Stimulated activated CD4-positive, alpha-beta T cell treated with anti-CD3 and anti-CD28 coated beads, Interleukin-1b, Interleukin-23, amount 100 ng/mL, for 48 hours (primary cell): ENCODE measurements at places on chromosomes 6 and 20.
A peak's percentile ranks its signal among the peaks of the same experiment; 100 is the strongest.

DNA sequence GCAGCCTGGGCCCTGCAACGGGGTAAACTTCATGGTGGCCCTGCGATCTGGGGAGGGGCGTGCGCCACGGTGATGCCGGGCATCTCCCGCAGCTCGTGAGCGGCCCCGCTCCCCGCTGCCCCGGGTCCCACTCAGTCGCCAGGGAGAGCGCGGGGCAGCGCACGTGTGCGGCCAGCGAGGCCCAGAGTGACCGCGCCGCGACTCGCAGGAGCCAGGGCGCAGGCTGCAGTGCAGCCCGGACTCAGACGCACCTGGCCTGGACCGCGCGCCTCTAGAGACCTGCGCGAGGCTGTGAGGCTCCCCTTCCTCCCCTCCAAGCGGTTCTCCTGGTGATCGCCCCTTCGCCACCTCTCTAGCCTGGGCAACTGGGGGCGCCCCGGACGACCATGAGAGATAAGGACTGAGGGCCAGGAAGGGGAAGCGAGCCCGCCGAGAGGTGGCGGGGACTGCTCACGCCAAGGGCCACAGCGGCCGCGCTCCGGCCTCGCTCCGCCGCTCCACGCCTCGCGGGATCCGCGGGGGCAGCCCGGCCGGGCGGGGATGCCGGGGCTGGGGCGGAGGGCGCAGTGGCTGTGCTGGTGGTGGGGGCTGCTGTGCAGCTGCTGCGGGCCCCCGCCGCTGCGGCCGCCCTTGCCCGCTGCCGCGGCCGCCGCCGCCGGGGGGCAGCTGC, 652 bp downstream of the BMP6 start:
- DNase-seq = no peak

DNA sequence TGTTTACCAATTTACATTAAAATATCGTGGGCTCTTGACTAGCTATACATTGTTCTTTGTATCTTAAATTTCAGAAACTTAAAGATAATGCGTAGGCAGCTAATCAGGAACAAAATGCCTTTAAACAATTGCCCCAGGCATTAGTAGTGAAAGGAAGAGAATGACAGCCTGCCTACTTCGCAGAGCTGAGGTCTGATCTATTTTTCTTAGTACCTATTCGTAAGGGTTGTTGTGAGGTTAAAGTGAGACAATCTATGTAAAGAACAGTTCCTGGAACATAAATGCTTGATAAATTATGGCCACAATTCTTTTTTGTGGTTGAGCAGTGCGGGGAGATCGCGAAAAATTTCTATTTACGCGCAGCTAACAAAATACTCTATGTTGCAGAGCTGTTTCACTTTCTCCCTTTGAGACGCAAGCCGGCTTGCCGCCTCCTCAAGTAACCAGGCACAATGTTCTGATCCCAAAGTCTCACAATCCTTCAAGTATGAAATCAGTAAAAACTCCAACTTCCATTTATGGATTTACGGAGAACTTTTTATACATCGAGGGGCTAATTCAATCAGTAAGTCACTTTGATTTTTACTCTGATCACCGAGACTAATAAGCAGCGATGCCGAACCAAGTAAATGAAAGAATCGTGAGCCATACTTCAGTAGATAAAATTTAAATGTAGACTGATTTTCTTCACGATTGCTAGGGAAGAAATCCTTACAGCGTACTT, 878 bp upstream of the PNRC1 start:
- peak; percentile 28 for DNase-seq

GRCh38 chr6:110534731-110535492, 58.5 kb upstream of the SLC22A16 start:
- DNase-seq = no peak

DNA sequence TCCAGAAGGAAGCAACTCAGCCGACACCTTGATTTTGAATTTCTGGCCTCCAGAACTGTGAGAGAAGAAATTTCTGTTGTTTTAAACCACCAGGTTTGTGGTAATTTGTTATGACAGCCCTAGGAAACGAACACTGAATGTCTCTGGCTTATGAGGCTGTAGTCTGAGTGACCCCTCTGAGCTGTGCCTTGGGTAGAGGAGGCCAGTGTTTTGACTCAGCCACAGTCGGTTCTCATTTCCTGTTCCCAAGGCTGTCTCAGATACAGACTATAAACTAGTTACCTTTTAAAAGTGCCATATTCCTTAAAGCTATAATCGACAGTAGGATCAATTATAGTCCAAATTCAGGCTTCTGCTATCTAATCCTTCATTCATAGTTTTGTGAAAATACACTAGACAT, 391.2 kb upstream of the MAP3K7 start:
- DNase-seq = no peak

DNA sequence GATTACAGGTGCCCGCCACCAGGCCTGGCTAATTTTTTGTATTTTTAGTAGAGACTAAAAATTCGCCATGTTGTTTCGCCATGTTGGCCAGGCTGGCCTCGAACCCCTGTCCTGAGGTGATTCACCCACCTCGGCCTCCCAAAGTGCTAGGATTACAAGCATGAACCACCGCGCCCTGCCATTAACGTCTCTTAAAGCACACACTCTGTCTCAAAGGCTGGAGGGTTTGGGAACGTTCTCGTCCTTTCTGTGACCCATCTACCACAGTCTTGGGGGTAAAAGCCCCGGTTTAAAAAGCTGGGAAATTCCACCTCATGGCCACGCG, 57.8 kb upstream of the ARID1B start:
- no peak for DNase-seq

GRCh38 chr6:35897036-35897435, 23.9 kb downstream of the SRPK1 start:
- DNase-seq = no peak

DNA sequence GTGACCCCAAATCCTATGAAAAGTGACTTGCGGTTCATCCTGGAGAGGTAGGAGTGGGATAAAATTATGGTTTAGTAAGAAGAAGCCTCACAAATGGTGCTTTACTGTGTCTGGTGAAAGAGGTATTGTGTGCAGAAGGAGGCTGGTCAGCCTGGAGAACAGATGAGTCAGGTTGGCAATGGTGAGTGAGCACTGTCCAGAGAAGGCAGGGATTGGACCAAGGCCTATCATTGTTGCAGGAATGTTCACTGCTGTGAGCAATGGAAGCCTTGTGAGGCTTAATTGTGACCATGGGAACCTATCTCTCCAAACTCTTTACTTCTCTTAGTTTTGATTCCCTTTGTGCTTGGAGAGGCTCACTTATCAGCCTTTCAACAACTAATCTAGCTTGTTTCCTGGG, 89.0 kb upstream of the KCNK16 start:
- DNase-seq = no peak

- DNase-seq = no peak
Observed at GRCh38 chr20:47540443-47541354, 39.0 kb downstream of the NCOA3 start.

DNA sequence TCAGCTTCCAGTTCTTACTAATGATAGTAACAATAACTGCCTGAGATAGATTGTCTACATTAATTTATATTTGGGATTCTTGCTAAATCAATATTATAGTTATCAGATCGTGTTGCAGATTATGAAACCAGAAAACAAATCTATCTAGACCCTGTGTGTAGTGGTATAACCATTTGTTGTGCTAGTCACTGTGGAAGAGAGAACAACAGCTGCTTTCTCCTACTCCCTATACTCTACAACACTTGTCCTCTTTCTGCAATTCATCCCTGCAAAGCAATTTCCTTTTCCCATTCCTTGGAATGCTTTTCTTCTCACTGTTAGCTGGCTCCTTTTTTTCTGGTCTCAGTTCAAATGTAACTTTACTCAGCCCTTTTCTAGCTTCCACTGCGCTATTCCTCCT, 8.3 kb downstream of the COX7A2 start:
- DNase-seq = no peak

GRCh38 chr20:1317545-1318255, 11.2 kb downstream of the SDCBP2 start:
- no peak for DNase-seq

GRCh38 chr6:105077596-105078385, 102.0 kb downstream of the POPDC3 start:
- DNase-seq = no peak

DNA sequence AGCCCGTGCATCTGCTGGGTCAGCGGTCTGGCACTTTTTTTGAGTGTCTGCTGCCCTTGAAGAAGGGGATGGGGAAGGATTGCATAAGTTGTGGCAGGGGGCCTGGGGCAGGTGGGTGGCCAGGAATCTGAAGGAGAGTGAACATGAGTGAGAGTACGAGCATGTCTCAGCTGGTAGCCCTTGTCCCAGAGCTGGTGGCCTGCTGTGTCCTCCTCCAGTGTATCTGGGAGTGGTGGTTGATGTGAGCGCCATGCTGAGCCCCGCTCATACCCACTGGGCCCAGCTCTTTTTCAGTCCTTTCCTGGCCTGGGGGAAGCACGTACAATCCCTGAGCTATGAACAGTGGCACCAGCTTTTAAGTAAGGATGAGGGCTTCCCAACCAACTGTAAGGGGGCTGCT, 136.2 kb upstream of the AGPAT4 start:
- no peak for DNase-seq

GRCh38 chr6:56593801-56594318, 48.8 kb downstream of the DST start:
- peak; percentile 56 for DNase-seq

GRCh38 chr20:63522981-63523611, 2.5 kb downstream of the PPDPF start:
- DNase-seq = peak; percentile 5

- DNase-seq = no peak
Observed at GRCh38 chr6:158910484-158911440, 89.2 kb downstream of the RSPH3 start.

- no peak for DNase-seq
Observed at GRCh38 chr6:38503960-38504682, 135.6 kb downstream of the BTBD9 start.

- no peak for DNase-seq
Observed at GRCh38 chr6:10424040-10424439, 9.2 kb upstream of the TFAP2A start.

- DNase-seq = no peak
Observed at GRCh38 chr6:18280084-18280483, 15.8 kb upstream of the DEK start.

DNA sequence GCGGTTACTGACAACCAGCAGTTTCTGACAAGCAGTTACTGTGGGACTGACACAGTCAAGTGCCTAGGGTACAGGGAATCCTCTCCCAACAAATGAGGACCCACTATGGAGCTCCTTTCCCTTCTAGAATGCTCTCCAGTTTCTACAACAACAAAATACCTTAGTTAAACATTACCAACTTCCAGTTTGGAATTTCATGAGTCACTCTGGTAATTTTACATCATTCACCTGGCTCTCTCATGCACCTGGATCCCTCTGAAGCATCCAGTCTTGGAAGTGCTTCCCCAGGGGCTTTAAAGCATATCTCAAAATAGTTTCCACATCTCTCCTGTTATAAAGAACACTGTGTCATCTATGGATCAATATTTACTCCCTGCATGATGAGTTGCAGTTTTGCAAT, 286.7 kb upstream of the SPTLC3 start:
- no peak for DNase-seq

DNA sequence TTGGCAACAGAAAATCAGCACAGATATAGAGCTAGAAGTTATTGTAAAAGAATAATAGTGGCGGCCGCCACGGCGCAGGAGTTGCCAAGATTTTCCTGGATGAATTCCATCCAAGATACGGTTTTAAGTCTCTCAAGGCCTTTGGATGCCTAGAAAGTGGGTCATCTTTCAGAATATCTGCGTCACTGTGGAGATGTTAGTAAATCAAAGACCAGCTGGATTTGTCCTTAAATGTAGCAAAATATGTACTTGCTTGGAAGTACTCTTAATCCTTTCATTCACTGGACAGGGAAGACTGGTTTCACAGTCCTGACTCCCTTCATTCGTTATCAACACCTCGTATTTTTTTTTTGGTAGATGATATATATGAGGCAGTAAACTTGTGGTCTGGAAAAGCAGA, 83.0 kb downstream of the SLC22A3 start:
- no peak for DNase-seq

- peak; percentile 73 for DNase-seq
Observed at GRCh38 chr6:24991810-24992467, 56.2 kb upstream of the RIPOR2 start.

GRCh38 chr6:163579111-163579879, 164.8 kb downstream of the QKI start:
- no peak for DNase-seq

- no peak for DNase-seq
Observed at GRCh38 chr6:90216072-90216977, 80.3 kb downstream of the BACH2 start.

DNA sequence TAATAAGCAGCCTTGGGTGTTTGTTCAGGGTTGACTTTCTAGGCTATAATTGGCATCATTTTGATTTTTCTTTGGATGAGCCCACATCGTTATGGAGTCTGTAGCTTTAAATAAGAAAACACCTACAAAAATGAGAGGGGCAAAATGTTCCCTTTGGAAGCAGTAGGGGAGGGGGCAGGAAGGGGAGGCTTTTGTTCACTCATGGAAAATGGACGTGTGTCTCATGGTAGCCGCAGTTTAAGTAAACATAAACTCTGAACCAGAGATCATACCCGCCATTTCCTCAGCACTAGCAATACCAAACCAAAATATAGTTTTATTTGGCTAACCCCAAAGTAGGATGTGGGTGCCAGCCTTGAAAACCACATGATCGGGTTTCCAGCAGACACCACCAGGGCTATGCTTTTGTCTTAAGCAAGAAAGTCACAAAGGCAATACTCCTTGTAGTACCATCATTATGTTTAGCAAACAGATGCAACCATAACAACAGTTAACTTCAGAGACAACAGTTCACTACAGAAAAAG, 572.5 kb upstream of the JAG1 start:
- no peak for DNase-seq

DNA sequence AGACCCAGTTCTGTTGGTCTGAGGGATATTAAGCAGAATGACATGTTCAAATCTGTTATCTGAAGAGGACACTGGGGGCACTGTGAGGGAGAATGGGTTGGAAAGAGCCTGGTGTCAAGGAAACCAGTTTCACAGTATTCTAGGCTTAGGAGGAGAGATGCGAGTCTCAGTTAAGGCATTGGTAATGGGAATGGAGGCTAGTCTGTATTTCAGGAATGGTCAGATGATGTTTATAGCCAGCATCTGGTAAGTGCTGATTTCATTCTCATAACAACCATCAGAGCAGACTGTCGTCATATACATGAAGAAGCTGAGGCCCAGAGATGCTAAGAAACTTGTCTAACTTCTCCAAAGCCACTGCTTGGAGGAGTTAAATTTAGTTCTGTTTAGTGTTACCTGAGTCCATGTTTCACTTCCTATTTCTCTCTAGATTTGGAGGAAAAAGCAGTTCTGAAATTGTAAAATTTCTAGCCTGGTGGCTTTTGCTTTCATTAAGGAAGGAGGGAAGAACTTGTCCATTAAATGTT, 242.0 kb downstream of the ARID1B start:
- no peak for DNase-seq

DNA sequence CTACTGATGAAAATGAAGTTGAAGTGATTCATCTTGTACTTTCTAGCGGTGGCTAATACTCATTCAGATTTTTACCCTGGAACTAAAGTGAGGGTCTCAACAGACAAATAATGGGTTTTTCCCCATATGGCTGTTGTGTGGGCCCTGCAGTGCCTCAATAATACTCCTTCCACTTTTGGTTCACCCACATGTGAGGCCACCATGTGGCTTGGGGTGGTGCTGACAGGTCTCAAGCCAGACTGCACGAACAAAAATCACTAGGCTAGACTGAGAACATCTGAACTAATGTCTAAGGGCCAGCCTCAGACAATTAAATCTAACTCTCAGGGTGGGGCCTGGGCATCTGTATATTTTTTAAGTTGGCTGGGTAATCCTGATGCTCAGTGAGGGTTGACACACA, 7.9 kb upstream of the COL12A1 start:
- DNase-seq = no peak
